ENCODE measurements at places on chromosomes 3 and 15.
A peak's percentile ranks its signal among the peaks of the same experiment; 100 is the strongest.

- DNase-seq, result no peak
Measured at GRCh38 chr3:8555725-8556472, 54.3 kb downstream of the LMCD1 start.

DNA sequence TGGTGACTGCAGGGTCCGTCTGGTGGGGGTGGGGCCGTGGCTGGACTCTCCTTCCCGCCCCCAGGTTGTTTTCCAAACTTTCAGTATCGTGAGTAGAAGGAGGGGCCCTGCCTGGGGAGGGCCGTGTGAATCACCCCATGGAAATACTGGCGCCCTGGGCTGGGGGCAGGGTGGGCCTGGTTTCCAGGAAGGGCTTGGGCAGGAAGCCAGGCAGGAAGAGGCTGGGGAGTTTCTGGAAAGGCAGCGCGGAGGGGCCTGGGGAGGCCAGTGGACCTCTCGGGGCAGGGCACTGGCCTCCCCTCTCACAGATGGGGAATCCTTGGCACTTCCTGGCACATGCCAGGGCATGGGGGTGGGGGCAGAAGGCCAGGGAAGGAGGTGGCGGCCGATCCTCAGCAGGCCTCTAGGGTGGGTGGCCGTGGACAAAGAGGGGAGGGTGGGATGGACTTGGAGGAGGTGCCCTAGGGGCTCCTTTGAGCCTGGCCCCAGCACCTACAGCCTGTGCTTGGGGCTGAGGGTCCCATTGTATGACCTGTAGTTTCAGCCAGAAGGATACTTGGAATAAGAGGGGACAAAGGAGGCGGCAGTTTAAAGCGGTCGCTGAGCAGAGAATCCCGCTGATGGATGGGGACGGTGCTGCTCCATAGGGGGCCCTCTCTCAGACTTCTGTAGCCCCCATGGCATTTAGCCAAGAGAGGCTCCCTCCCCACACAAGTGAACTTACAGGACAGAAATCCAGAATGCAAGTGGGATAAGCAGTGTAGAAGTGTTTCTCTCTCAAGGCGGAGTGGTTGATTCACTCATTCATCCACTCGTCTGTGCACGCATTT lies 56.5 kb upstream of the GATA2 start:
- peak; percentile 83 for DNase-seq

- DNase-seq, result no peak
Measured at GRCh38 chr3:72784226-72784625, 64.0 kb downstream of the SHQ1 start.

DNA sequence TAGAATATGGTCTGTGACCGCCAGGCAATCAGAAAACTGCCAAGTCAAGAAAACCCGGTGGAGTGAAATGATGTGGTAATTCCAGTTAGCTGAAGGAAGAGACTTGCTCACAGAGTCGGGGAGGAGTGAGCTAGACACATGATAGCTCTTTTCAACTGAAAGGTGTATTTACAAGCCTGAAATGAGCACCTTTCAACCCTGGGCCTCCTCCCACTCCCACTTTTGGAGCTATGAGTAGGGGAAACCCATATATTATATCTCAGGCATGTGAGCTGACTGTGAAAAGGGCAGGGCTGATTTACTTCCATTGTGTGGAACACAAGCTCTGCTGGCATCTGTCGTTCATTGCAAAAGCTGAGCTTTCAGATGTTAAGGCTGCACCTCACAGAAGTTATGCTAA lies 960.2 kb downstream of the TUSC7 start:
- DNase-seq, result no peak

Measured in Daoy (cell line).